Pancreas (tissue), 10 donors: ENCODE measurements at places on chromosomes 3 and 15. TPM values are rescaled to one million over a fixed set of nuclear protein-coding genes. Genes with fewer than 3 reads are reported as not detected.
A peak's percentile ranks its signal among the peaks of the same experiment; 100 is the strongest.

NGRN gene
- polyA plus RNA-seq, result 46.8 TPM

GRCh38 chr15:74951006-74951405 lies 5.6 kb downstream of the RPP25 start:
- no peak for DNase-seq

SCG3 gene
- 16.2 TPM for polyA plus RNA-seq

DNA sequence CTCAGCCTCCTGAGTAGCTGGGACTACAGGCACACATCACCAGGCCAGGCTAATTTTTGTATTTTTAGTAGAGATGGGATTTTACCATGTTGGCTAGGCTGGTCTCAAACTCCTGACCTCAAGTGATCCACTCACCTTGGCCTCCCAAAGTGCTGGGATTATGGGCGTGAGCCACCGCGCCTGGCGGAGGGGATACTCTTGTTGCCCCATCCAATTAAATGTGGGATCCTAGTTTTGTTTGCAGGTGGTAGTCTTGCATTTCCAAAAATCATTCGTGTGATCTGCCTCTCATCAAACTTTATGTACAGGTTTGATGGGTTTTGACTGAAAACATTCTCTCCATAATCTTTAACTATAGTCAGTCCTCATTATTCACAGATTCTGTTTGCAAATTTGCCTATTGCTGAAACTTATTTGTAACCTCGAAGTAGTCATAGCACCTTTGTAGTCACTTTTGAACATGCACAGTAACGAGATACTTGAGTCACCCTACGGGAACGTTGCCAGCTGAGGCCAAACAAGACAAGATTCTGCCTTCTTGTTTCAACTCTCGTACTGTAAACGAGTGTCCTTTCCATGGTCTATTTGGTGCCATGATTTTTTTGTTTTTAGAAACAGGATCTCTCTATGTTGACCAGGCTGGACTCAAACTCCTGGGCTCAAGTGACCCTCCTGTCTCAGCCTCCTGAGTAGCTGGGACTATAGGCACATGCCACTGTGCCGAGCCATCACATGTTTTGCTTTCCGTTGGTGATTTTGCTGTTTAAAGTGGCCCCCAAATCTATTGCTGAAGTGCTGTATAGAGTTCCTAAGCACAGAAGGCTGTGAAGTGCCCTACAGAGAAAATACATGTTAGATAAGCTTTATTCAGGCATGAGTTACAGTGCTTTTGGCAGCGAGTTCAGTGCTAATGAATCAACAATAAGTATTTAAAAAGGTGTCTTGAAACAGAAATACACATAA lies 8.1 kb upstream of the MAPK6 start:
- no peak for DNase-seq

LRRC49 gene
- 4.8 TPM for polyA plus RNA-seq

MEX3B gene
- 0.47 TPM for polyA plus RNA-seq

- no peak for DNase-seq
These were observed 35.2 kb upstream of the GOLGA6L2 start for GRCh38 chr15:23482228-23482627.

GOLGA6A gene
- not detected for polyA plus RNA-seq

ATP2C1 gene
- polyA plus RNA-seq, result 12.2 TPM

- peak; percentile 94 for DNase-seq
These were observed 224.1 kb upstream of the TPRG1 start for GRCh38 chr3:188947401-188948280.

DNA sequence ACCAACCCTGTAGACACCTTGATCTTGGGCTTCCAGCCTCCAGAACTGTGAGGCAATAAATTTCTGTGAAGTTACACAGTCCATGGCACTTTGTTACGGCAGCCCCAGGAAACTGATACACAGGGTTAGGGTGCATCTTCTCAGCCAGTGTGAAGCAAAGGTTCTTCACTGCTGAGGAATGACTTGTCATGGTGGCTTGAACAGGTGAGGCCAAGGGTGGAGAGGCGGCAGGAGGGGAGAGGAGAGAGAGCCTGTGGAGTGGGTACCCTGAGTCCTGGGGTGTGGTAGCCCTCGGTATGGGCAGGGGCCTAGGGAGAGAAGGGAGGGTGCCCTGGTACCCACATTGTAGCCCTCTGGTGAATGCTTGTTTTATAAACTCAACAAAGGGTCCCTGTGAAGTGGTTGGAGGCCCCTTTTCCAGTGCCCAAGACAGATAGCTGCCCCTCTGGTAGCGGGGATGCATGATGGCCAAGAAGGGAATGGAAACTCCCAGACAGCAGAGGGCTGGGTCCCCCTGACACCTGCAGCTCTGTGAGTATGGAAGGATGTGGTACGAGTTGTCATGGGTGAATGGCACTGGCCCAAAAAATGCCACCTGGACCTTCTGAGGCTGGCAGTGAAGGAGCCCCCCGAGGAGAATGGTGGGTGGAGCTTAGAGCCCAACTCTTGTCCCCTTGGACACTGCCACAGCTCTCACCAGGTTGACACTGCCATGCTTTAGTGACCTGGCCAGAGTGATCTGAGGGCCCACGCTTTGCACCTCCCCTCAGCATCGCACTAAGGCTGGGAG lies 49.6 kb downstream of the SPSB4 start:
- no peak for DNase-seq

GRCh38 chr15:50042775-50043174 lies 76.3 kb downstream of the ATP8B4 start:
- DNase-seq, result no peak

- DNase-seq, result no peak
These were observed 1237.3 kb downstream of the ROBO2 start for GRCh38 chr3:78277220-78277619.
